ENCODE measurements at places on chromosomes 6 and 20.

GRCh38 chr20:10171864-10172751 is 46.5 kb upstream of the SNAP25 start:
- DNase-seq = no peak

DNA sequence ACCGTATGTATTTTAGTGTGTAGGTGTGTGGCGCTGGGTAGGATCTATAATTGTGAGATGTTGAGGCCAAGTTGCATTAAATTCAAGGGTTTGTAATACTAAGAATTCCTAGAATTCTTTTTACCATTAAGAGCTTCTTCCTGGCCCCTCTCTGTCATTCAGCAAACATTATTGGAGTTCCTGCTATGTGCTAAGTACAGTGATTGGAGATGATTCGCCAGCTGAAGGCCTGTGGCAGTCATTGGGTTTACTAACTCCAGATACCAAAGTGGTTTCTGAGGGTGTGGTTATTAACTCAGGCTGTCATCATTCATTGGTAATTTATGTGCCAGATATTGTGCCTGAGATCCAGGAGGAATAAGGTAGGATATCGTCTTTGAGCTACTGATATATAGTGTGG is 167.1 kb downstream of the LAMA2 start:
- no peak for DNase-seq

- DNase-seq = no peak
Observed at GRCh38 chr20:45629496-45630100, at the start of gene WFDC10A. Gene WFDC10A (plus strand): TSS chr20:45629739. CDS start chr20:45629814, 75 bp downstream.

DNA sequence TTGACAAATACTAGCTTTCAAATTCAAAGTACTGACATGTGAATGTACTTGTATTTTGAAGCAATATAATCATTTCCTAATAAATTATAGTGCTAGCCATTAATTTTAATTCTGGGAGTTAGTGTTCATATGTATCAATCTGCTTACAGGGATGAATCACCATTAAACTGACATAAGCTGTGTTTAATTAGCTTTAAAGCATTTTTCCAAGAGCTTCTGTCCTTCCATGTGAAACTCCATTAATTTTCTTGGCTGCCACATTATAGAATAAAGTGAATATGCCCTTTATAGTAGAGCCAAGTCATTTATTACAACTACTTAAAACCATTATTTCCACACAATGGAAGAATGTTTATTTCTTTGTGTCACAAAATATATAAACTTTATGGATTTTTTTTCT is 150.8 kb downstream of the COL21A1 start:
- DNase-seq = no peak

DNA sequence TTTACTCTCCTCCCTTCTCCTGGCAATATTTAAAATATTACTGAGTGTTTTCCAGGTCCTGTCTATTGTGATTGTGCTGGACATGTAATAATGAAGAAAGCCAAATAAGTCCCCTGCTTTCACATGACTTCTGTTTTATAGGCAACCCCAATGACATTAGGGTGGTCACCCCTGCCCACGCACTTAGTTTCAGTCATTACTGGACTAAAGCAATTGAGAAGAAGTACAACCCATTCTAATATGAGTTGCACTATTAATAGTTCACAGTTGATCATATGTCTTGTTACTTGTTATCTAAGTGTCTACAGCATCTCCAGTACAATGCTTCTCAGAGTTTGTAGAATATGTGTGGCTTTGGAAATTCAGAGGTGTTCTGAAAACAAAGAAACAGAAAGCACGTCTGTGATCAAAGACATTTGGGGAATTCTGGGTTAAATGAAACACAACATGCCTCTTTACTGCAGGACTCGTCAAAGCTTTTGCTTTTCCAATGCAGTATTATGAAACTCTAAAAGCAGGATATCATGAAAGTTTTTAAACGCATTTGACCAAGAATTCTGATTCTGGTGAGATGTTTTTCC is 789.5 kb downstream of the DHX35 start:
- DNase-seq = no peak

DNA sequence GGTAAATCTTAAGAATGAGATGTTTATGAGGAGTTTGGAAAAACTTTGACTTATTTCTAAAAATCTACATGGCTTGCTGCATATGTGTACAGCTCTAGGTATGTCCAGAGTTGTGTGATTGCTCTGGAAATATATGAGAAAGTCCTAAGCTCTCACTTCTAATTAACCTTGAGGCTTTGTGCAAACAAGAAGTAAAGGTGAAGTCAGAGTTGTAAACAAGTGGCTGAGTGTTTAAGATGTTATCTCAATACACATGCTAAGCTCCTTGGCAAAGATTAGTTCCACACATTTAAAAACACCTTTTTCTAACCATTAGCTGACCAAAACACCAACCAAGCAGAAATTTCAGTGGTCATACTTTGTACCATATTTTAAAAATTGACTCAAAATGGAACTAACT is 684.2 kb downstream of the HTR1B start:
- no peak for DNase-seq

DNA sequence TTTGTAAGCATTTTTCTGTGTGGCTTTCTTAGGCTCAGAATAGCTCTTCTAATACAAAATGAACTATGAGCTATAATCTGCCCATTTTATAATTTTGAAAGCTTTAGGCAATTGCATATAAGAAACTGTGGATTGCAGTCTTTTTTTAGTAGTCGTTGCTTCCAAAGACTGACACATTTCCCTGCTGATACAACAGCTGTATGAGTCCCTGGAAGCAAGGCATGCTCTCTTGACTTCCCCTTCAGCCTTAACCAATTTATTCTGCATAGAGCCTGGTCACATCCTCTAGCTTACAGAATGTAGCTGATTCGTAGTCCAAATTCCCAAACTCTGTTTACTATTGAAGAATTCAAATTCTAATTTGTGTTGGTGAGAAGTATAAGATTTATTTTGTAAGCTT is 155.3 kb upstream of the EYA4 start:
- DNase-seq = no peak

DNA sequence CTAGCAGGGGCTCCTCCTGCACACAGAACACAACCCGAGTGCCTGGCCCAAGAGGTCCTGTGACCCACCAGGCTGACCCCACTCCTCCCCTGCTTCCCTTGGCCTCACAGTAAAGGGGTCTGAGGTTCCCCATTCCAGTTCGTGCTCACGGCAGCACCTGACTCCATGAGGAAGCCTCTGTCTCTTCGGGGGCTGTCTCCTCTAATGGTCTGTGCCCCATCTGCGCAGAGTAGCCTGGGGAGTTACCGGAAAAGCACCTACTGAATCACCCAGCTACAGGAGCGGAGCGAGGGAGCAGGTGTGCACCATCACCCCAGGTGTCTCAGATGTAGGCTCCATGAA is 93.2 kb downstream of the ASXL1 start:
- no peak for DNase-seq

- no peak for DNase-seq
Observed at GRCh38 chr6:138383776-138384175, 6.1 kb downstream of the SMIM28 start.

GRCh38 chr20:60040471-60041162 is 82.4 kb downstream of the CDH26 start:
- DNase-seq = no peak

GRCh38 chr20:40958598-40958997 is 70.0 kb upstream of the TOP1 start:
- DNase-seq = no peak

- DNase-seq = no peak
Observed at GRCh38 chr6:75143191-75143590, 62.7 kb downstream of the COL12A1 start.

- DNase-seq = no peak
Observed at GRCh38 chr6:43887340-43887858, 117.4 kb downstream of the VEGFA start.

GRCh38 chr6:50990750-50991446 is 172.2 kb downstream of the TFAP2B start:
- DNase-seq = no peak

- DNase-seq = no peak
Observed at GRCh38 chr6:52994839-52995088, 320 bp downstream of the GSTA4 start.
